Activated T-helper 17 cell treated with anti-CD3 and anti-CD28 coated beads, Interleukin-2, amount 50 U/mL, for 72 hours (primary cell): ENCODE measurements at places on chromosomes 4 and X. TPM values are rescaled to one million over a fixed set of nuclear protein-coding genes. Genes with fewer than 3 reads are reported as not detected.

Gene PAGE1
- total RNA-seq, result not detected

Gene ZDHHC15
- not detected for total RNA-seq

Gene SULT1E1
- not detected for total RNA-seq

Gene ZFP92
- total RNA-seq, result 2.8 TPM

Gene SATL1
- not detected for total RNA-seq

Gene DSPP
- total RNA-seq, result not detected

Gene GPC4
- not detected for total RNA-seq

Gene PGAM4
- not detected for total RNA-seq

Gene VEGFD
- not detected for total RNA-seq

Gene ABHD18
- 24.6 TPM for total RNA-seq

Gene MYL5
- total RNA-seq, result 14.5 TPM

Gene CEP44
- 26.1 TPM for total RNA-seq

DNA sequence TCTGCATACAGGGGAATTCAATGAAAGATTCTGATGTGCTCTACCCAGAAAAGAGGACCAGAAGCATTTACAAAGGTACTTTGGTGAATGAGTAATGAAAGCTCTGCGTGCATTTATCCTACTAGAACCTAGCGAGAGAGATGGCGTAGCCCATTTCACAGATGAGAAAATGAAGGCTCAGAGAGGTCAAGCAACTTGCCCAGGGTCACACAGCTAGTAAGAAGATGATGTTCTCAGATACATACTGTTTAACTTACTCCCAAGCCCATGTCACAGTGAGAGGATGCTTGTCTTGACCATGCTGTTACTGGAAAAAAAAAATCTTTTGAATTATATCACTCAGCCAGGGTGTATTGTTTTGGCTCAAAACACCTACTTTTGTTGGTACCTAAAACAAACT is 317.3 kb downstream of the LDB2 start:
- no peak overlapping the region for H3K27ac ChIP-seq
- H3K4me1 ChIP-seq, result no peaks in the 10 kb centered on the region
- H3K27me3 ChIP-seq, result no peaks in the 10 kb centered on the region
- ATAC-seq, result no peak
- no peaks in the 10 kb centered on the region for H3K36me3 ChIP-seq

GRCh38 chr4:148369919-148370318 is 72.3 kb downstream of the NR3C2 start:
- no peaks in the 10 kb centered on the region for H3K27me3 ChIP-seq
- H3K27ac ChIP-seq, result no peak overlapping the region
- no peak overlapping the region for H3K4me3 ChIP-seq
- no peak for ATAC-seq
- peaks cover 12% of the 10 kb centered on the region for H3K4me1 ChIP-seq

GRCh38 chr4:43238585-43238984 is 346.1 kb downstream of the GRXCR1 start:
- H3K27ac ChIP-seq, result no peak overlapping the region
- ATAC-seq, result no peak
- no peaks in the 10 kb centered on the region for H3K4me1 ChIP-seq
- no peak overlapping the region for H3K4me3 ChIP-seq
- no peaks in the 10 kb centered on the region for H3K27me3 ChIP-seq
- H3K36me3 ChIP-seq, result no peaks in the 10 kb centered on the region

- peaks cover 5% of the 10 kb centered on the region for H3K36me3 ChIP-seq
- no peak for ATAC-seq
- H3K27ac ChIP-seq, result no peak overlapping the region
- no peaks in the 10 kb centered on the region for H3K27me3 ChIP-seq
- H3K4me1 ChIP-seq, result peaks cover 14% of the 10 kb centered on the region
Observed at GRCh38 chr4:37821953-37822605, 4.4 kb upstream of the PGM2 start.

DNA sequence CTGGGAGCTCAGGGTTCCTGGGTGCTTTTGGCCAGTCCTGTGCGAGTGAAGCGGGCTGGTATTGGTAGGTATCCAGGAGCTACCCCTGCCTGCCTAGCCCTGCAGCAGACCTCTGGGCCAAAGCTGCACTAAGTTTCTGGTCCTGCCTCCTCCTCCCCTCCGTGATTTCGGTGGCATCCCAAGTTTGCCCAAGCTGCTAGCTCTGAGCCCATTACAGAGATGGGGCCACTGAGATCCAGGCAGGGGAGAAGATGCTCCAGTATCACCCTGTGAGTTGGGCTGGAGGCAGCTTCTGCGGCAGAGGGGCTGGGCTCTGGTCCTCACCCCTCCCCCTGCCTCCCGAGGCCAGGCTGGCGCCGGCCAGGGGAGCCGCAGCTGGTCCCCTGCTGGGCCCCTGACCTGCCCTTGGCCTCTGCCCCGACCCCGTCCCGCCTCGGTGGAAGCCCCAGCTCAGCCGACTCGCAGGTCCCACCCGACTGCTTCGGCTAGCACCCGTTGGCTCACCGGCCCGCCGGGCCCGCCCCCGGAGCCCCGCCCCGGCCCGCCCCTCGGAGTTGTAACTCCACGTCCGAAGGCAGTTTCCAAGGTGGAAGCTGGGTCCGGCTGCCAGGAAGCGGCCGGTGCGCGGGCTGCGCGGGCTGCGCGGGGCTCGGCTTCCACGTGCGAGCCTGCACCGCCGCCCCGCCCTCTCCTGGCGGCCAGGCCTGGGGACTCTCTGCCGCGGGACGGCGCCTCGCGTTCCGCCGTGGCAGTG is at the start of gene DUSP9:
DUSP9 (plus strand) TSS at position 584 of the 754 bp plus-strand sequence. CDS start 751 bp downstream, outside the sequence.
- H3K4me1 ChIP-seq, result no peaks in the 10 kb centered on the region
- H3K4me3 ChIP-seq, result no peak within 1 kb of the TSS
- peaks cover 9% of the 10 kb centered on the region for H3K27me3 ChIP-seq

DNA sequence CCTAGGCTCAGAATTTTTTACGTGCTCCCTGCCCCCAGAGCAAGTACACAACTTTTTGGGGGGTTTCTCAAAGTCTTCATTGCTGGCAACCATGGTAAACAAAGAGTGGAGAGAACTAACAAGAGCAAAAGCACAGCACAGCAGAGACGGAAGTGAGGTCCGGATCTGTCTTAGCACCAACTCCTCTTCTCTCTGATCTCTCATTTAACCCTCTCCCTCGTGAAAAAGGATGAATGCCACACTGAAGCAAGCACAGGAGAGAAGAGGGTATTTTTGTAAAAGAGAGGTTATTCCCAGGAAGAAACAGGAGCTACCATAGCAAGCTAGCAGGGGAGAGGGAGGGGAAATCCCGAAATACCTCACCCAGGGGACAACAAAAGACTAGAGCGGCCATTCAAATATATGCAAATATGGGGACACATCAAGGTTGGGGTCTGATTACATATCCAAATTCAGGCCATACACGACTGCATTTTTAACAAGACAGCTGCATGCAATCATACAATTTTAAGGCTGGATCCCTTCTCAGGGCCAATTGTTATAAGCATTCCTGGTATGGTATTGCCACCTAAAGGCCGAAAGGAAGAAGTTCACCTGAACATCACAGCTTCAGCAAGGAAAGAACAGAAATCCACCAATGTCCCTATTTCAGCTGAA is 46.6 kb downstream of the CD40LG start:
- peaks cover 23% of the 10 kb centered on the region for H3K36me3 ChIP-seq
- H3K27ac ChIP-seq, result peak overlapping the region; percentile 99
- H3K4me1 ChIP-seq, result peaks cover 32% of the 10 kb centered on the region
- ATAC-seq, result peak; percentile 71

GRCh38 chr4:69707807-69708206 is 52.6 kb downstream of the SULT1B1 start:
- H3K4me3 ChIP-seq, result no peak overlapping the region
- no peak for ATAC-seq
- H3K27me3 ChIP-seq, result no peaks in the 10 kb centered on the region
- no peaks in the 10 kb centered on the region for H3K36me3 ChIP-seq
- H3K4me1 ChIP-seq, result no peaks in the 10 kb centered on the region

GRCh38 chrX:70262952-70263567 is 3.1 kb upstream of the P2RY4 start:
- no peak overlapping the region for H3K4me3 ChIP-seq
- H3K36me3 ChIP-seq, result no peaks in the 10 kb centered on the region
- H3K27ac ChIP-seq, result no peak overlapping the region
- peak; percentile 59 for ATAC-seq

GRCh38 chrX:104343428-104344129 is 88.8 kb upstream of the ESX1 start:
- H3K27ac ChIP-seq, result no peak overlapping the region
- peaks cover 4% of the 10 kb centered on the region for H3K27me3 ChIP-seq
- H3K4me3 ChIP-seq, result no peak overlapping the region
- ATAC-seq, result peak; percentile 64
- H3K36me3 ChIP-seq, result no peaks in the 10 kb centered on the region

DNA sequence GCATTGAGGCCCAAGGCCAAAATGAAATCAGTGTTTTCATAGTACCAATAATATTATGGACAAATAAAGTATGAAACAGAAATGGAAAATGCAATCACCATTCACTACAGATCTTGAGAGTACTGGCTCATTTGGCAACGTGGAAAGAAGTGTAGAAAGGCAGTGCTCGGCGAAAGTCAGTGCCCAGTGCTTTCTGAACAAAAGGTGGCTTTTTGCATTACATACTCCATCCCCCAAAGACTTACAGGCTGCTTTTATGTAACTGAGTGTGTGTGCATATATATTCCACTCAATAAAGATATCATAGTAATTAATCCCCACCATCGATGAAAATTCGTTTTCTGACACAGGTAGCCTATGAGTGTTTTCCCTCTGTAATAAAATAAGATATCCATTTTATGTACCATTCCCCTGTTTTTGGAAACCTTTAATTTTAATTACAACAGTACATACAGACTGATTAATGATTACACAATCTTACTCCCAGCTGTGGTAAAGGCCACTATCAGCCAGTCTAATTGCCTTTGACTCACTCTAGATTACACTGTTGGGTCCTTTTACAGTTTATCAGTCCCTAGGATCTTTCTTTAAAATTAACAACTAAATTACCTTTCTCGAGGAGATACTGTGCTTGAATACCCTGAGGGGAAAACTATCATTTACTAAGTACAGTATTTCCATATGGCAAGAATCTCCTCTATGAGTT is 65.9 kb downstream of the MAD2L1 start:
- no peak overlapping the region for H3K4me3 ChIP-seq
- peaks cover 14% of the 10 kb centered on the region for H3K27me3 ChIP-seq
- H3K36me3 ChIP-seq, result no peaks in the 10 kb centered on the region
- H3K4me1 ChIP-seq, result no peaks in the 10 kb centered on the region
- H3K27ac ChIP-seq, result no peak overlapping the region

- peaks cover 23% of the 10 kb centered on the region for H3K36me3 ChIP-seq
- peaks cover 41% of the 10 kb centered on the region for H3K4me1 ChIP-seq
- ATAC-seq, result peak; percentile 58
Observed at GRCh38 chr4:1248245-1249147, at the start of gene CTBP1. Gene CTBP1 (minus strand): TSS chr4:1249130. CDS start chr4:1241331, 7,799 bp downstream.

- no peak for ATAC-seq
- H3K36me3 ChIP-seq, result no peaks in the 10 kb centered on the region
- no peak overlapping the region for H3K27ac ChIP-seq
Observed at GRCh38 chr4:119729835-119730670, 101.4 kb upstream of the PDE5A start.

DNA sequence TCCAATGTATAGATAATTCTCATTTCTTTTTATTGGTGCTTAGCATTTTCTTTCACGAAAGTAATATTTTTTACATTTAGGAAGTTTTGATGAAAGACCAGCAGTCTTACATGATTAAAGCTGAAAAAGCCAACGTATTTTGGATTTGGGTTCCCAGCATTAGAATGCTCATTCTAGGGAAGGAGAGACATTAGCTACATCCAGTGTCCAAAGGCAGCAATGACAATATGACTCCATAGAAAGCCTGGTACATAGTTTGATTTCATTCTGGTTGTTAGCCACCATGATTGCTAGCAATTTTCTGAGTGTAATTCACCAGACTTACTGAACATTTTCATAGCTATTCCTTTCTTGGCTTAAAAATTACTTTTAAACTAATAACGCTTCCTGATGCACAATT is 1397.5 kb downstream of the PCDH7 start:
- no peak for ATAC-seq
- no peaks in the 10 kb centered on the region for H3K4me1 ChIP-seq
- no peaks in the 10 kb centered on the region for H3K27me3 ChIP-seq
- H3K27ac ChIP-seq, result no peak overlapping the region

- no peak overlapping the region for H3K27ac ChIP-seq
- H3K4me1 ChIP-seq, result peaks cover 16% of the 10 kb centered on the region
- H3K4me3 ChIP-seq, result no peak overlapping the region
Observed at GRCh38 chr4:147638942-147639341, 21.7 kb downstream of the TMEM184C start.

- no peak overlapping the region for H3K27ac ChIP-seq
- no peak overlapping the region for H3K4me3 ChIP-seq
- ATAC-seq, result peak; percentile 59
Observed at GRCh38 chr4:88033309-88033708, 25.9 kb downstream of the PKD2 start.

- H3K4me3 ChIP-seq, result no peak overlapping the region
- H3K27me3 ChIP-seq, result no peaks in the 10 kb centered on the region
- no peak for ATAC-seq
- H3K36me3 ChIP-seq, result no peaks in the 10 kb centered on the region
- H3K4me1 ChIP-seq, result no peaks in the 10 kb centered on the region
Observed at GRCh38 chr4:164304861-164305260, 449.1 kb upstream of the SMIM31 start.

DNA sequence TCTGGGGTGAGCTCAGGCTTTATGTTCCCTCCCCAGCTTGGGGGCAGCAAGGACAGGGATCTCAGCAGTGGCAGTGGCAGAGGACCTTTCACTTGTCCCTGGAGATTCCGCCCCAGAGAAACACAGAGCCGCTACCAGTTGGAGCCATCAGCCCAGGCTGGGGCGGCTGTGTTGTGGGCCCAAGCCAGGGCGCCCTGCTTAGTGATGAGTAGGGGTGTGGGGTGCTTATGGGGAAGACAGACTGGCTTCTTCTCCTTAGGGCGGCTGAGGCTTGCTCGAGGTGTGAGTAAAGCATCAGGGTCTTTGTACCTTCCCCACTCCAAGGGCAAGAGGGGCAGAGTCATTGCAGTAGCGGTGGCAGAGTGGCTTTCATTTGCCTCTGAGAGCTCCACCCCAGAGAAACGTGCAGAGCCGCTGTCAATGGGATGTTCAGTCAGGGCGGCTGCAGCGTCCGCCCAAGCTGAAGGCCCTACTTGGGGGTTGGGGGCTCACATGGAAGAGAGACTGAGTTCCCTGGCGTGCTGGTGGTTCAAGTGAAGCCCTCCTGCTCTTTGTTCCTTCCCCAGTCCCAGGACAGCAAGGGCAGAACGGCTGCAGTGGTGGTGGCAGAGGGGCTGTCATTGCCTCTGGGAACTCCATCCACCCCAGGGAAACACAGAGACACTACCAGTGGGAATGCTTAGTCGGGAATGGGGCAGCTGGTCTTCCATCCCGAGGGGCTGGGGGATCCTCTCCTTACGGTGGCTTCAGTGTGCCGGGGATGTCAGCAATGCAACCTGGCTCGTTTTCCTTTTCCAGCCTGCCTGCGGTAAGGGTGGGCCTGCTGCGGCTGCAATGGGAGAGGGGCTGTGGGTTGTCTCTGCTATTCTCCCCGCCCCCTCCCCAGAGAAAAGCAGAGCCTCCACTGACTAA is 2142.5 kb upstream of the TENM3 start:
- ATAC-seq, result no peak
- H3K36me3 ChIP-seq, result no peaks in the 10 kb centered on the region
- H3K27me3 ChIP-seq, result no peaks in the 10 kb centered on the region

- H3K36me3 ChIP-seq, result peaks cover 92% of the 10 kb centered on the region
- H3K4me1 ChIP-seq, result no peaks in the 10 kb centered on the region
- no peak overlapping the region for H3K4me3 ChIP-seq
- no peak for ATAC-seq
- peak overlapping the region; percentile 62 for H3K27ac ChIP-seq
Observed at GRCh38 chr4:1834047-1834775, 21.7 kb downstream of the LETM1 start.
